ENCODE measurements at places on chromosomes 7 and 10.

DNA sequence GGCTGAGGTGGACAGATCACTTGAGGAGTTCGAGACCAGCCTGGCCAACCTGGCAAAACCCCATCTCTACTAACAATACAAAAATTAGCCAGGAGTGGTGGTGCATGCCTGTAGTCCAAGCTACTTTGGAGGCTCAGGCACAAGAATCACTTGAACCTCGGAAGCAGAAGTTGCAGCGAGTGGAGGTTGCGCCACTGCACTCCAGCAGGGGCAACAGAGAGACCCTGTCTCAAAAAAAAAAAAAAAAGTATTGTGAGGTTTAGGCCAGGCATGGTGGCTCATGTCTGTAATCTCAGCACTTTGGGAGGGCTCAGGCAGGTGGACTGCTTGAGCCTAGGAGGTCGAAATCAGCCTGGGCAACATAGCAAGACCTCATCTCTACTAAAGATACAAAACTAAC lies 16.0 kb downstream of the TET1 start:
- no peak for DNase-seq

DNA sequence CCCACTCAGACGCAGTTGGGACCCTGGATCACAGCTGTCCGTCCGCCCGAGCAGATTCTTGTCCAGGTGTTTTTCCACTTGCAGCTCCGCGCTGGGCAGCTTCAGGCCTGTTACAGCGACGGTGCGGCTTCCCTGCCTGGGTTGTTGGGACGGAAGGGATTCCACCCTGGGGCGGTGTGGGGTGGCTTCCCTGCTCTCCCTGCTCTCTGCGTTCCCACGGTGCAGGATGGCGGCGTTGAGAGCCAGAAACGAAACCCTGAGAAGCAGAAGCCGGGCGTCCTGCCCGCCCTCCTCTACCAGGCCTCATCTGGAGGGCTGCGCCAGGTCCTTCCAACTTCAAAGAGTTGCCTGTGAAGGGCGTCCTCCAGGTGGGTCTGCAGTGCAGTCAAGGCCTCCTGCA lies 194.4 kb downstream of the ADARB2 start:
- no peak for DNase-seq

GRCh38 chr10:110356628-110357245 lies 52.0 kb upstream of the SMNDC1 start:
- no peak for DNase-seq

GRCh38 chr10:131882590-131883451 lies 18.0 kb upstream of the PPP2R2D start:
- DNase-seq, result no peak

DNA sequence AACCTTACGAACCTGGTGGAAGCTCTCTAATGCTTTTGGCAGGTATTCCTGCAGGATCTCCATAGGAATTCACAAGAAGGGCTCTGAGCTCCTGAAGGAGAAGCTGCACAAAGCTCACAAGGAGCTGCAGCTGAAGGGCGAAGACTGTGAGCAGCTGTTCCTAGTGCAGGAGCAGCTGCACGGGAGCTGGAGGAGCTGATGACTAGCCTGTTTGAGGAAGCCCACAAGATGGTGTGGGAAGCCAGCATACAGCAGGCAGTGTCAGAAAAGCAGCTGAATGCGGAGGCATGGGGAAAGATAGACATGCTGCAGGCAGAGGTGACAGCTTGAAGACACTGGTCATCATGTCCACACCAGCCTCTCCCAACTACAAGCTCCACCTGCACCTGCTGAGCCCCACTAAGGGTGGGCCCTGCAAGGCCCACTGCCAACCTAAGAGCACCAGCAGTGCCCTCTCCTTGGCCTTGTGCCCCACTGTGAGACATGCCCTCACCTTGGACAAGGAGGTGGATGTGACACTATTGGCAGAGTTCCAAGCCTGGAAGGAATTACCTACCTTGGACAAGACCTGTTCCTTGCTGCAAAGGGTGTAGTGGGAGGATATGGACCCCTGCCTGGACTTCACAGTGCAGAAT lies 250.6 kb downstream of the BBS9 start:
- DNase-seq, result no peak

Data from stimulated activated CD4-positive, alpha-beta T cell treated with anti-CD3 and anti-CD28 coated beads, Interleukin-1b, Interleukin-23, amount 100 ng/mL, for 1 hour (primary cell).